NCI-H2171 (cell line): ENCODE measurements at places on chromosomes 16 and 17.
A peak's percentile ranks its signal among the peaks of the same experiment; 100 is the strongest.

- no peak for DNase-seq
Measured at GRCh38 chr16:23666571-23667354, 11.9 kb upstream of the PLK1 start.

GRCh38 chr17:45081047-45081703, 20.1 kb downstream of the NMT1 start:
- DNase-seq = no peak

- DNase-seq = no peak
Measured at GRCh38 chr16:48405153-48405552, 19.9 kb upstream of the SIAH1 start.

DNA sequence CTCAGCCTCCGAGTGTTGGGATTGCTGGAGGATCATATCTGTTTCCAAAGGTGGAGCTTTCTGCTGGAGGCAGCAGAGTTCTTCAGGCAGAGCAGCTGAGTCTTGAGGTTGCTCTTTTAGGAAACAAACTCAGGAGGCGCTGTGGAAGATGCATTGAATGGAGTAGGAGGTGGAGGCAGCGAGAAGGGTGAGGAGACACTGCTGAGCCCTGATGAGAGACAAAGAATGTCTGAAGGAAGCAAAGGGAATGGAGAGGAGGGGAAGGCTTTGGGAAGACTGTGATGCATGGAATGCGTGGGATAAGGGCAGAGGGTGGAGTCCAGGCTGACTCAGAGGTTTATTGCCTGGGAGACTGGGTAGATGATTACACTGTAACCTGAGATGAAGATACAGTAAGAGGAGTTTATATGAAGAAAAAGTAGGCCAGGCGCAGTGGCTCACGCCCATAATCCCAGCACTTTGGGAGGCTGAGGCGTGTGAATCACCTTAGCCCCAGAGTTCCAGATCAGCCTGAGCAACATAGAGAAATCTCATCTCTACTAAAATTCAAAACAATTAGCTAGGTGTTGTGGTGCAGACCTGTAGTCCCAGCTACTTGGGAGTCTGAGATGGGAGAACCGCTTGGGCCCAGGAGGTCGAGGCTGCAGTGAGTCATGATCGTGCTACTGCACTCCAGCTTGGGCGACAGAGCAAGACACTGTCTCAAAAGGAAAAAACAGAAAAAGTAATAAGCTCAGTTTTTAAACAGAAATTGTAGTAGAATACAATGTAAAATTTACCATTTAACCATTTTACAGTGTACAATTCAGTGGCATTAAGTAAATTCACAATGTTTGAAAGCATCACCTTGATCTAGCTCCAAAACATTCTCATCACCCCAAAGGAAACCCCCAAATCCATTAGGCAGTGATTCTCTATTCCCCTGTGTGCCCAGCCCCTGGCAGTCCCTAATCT, 17.8 kb upstream of the TMEM219 start:
- peak; percentile 29 for DNase-seq

GRCh38 chr16:31876951-31877828, 3.6 kb downstream of the ZNF267 start:
- DNase-seq = no peak

DNA sequence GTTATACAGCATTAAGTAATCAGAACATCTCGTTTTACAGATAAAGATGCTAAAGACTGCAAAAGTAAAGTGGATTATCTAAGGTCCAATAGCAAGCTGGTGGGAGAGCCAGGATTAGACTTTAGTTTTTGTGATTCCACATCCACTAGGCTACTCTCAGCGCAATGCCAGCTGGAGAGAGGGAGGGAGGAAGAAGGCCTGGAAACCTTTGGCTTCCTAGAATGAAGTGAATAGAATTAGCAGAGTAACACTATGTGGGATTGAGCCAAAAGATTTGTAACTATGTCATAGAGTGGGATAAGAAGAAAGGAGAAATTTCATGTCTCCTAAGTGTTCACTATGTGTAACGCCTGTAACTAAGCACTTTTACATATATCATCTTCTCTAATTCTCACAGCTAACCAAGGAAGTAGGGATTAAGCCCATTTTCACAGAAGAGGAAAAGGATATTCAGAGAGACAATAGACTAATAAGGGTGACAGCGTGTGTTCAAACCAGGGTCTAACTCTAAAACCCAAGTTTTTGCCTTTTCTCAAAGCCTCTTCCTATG, 25.4 kb upstream of the NSRP1 start:
- no peak for DNase-seq

- DNase-seq = no peak
Measured at GRCh38 chr17:7750321-7750821, 32.8 kb downstream of the DNAH2 start.

DNA sequence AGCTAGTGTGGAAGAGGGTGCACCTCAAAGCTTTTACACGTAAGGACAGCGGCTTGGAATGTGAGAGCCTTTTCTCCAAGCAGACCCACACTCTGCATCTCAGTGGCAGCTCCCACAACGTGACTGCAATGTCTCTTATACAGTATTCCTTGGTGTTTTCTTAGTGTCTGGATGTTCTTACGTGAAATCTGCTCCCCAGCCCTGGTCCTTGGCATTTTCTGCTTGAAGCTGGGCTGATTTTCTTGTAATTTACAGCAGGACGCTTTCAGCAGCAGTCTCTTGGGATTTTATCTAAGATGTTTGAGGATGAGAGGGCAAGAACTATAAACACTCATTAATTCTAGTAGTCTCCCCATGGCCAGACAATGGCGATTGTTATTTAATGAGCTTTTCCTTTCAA, 12.1 kb upstream of the POLR3E start:
- DNase-seq = no peak

DNA sequence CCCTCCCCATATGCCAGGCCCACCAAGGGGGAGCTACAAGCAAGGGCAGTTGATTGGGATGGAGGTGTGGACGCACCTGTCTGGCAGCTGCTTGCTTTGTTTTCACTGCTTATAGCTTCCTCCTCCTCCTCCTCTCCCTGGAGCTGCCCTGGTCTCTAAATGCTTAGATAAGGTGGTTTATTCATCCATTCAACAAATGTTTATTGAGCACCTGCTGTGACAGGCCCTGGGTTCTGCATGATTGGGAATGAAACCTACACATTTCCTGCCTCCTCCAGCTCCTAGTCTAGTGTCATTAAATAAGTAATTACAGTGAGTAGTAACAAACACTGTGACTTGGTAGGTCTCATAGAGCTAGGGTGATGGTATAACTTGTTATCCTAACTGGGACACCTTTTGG, 17.4 kb upstream of the MAP3K14 start:
- DNase-seq = no peak

- DNase-seq = no peak
Measured at GRCh38 chr17:2545393-2545792, 33.7 kb upstream of the METTL16 start.
